ENCODE measurements at places on chromosomes 12 and 14.

DNA sequence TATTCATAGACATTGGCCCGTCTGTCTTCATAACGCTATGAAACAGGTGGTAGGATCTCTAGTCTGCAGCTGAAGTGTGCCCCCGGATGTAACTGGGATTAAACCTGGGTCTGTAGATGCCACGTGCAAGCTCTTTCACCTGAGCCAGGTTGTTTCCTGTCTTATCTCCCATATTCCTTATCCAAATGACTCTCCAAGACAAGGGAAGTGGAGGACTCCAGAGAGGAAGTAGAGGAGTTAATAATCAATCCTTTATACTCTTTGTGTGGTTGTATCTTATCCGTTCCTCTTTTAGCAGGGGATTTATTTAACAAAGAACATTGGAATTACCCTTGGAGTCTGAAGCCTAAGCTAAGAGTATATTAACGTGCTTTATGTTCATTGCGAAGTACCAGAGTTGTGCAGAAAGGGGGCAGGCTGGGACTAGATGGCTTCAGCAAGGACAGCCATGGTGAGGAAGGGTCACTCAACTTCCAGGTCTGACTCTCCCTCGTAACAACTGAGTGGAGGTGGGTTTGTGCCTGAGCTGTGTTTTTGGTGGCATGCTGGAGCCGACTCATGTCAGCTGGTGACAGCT lies 82.8 kb downstream of the RIN3 start:
- DNase-seq = no peak

DNA sequence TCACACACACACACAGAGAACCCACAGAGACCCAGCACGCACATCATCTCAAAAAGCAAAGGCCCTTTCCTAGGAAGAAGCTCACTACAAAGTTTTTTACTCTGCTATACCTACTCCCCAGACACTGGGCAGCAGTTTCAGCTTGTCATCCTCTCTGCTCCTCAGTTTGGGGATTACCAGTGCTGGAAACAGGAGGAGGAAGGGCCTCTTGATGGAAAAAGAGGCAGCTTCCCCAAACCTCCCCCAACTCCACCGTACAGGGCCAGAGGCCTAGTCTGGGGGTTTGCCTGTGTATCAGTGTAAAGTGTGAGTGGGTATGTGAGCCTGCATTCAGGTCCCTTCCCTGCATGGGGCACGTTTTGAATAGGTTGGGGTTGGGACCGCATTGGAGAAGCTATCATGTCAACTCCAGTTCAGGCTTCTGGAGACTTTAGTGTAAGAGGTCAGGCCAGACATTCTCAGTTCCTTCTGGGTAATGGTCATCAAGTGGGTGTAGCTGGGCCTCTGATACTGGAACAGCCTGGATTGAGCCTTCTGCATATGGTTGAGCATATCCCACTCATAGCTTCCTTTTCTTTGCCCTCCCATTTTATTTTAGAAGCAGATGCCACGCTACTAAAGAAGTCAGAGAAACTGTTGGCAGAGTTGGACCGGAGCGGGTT lies 1.2 kb downstream of the REM2 start:
- no peak for DNase-seq

GRCh38 chr12:28082096-28082495 lies 108.2 kb upstream of the CCDC91 start:
- DNase-seq = no peak

DNA sequence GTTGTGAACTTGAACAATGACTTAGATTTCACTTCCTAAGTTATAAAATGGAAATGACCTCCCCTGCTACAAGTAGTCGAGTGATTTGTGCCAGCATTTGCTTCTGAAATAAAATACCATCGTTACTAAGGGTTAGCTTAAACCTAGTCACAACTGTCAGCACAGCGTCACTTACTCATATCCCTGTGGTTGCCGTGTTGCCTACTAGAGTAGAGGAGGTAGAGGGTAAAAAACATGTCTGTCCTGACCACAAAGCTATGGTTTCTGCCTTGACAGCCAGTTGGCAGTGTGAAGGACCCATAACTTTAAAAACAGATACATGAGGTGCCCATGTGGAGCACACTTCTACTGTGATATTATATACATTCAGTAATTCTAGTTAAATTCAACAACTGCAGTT lies 234.2 kb upstream of the RGS6 start:
- DNase-seq = no peak

- DNase-seq = no peak
Observed at GRCh38 chr14:67195279-67195678, 6.0 kb downstream of the GARIN2 start.

GRCh38 chr14:103073367-103073875 lies 10.6 kb upstream of the LBHD2 start:
- no peak for DNase-seq

GRCh38 chr12:9868311-9868801 lies 798 bp downstream of the CLEC2B start:
- DNase-seq = no peak

DNA sequence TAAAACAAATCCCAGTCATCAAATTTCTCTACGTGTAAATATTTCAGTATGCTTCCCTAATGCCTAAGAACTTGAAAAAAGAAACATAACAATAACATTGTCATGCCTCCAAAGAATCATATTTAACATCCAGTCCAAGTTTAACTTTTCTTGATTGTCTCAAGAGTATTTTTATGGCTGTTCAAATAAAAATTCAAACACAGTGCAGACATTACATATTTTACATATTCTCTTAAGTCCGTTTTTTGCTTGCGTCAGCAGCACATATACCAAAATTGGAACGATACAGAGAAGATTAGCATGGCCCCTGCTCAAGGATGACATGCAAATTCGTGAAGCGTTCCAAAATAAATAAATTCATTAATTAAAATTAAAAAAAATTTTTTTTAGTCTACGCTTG lies 23.3 kb upstream of the EEA1 start:
- DNase-seq = no peak

Measured in cortex of kidney (tissue), 1 donor.